Inflammatory macrophage (primary cell): ENCODE measurements at places on chromosomes 11 and 22.

DNA sequence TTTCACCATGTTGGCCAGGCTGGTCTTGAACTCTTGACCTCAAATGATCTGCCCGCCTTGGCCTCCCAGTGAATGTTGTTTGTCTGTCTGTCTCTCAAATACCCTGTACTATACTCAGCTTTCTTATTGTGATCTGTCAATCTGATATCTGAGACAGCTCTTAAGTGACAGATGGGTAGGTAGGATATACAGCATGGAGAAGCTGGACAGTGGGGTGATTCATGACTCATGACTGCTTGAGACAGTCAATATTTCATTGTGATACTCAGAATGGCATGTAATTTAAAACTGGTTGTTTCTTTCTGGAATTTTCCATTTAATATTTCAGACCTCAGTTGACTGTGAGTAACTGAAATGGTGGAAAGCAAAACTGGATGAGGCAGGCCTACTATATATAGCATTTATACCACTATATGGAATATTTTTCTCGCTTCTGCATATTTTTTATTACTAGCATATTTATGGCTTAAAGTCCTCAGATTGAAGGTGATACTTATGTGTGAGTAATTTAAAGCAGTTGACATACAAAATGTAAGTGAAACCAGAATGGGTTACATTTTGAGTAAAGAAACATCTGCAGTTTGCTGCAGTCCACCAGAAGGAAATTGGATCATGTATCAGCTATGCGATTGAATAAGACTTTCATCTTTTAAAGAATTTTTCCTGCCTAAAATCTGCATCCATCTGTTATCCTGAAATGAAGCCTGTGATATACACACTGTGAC, 22.3 kb downstream of the ARHGAP42 start:
- DNase-seq, result no peak

DNA sequence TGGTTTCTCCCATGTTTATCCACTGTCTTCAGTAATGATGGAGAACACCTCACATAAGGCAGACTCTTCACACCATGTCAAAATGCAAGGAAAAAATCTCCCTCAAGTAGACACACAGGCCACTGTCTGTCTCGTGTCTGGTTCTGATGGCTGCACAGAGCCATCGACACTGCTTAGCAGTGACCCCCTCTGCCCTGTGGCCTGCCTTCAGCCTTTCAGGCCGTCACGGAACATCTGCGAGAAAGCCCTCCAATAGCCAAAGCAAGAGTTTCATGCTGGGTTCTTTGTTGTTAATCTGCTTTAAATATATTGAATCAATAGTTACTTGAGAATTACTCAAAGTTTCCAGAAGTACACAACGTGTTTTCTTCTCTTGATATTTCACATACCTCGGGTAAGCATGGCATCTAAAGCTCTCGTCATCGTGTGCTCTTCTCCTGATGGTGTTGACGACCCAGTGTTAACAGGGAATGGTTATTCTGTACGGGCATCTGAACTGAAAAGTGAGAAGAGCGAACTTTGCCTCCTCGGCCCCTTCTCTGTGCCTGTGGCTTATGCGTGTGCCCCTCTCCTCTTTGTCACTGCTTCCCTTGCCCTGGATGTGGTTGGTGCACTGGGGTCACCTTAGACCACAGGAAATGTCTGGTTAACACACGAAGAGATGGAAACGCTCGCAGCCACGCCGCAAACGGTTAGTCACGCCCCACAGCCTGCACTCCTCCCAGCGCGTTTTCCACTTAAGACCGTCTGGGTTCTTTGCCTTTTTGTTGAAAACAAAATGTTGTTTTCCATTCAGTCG, 33.4 kb upstream of the CTTN start:
- DNase-seq, result no peak

DNA sequence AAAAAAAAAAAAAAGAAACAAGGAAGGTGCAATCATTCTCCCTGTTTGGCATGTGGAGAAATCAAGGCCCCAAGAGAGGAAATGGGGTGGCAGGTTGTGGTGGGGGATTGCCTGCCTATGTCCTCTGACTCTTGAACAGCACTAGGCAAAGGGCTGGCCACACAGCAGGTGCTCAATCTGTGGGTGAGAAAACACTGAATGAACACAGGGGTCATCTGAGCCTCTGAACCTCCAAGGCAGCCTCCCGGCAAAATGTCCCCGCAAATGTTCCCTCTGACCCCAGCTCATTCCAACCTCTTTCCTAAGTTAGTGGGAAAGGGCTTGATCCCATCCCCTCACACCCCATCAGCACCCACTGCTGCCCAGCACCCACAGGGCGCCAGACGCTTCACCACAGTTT, 4.6 kb downstream of the PLA2G6 start:
- DNase-seq, result peak; percentile 15

GRCh38 chr11:57566005-57566904, 1.2 kb downstream of the UBE2L6 start:
- DNase-seq, result peak; percentile 68

DNA sequence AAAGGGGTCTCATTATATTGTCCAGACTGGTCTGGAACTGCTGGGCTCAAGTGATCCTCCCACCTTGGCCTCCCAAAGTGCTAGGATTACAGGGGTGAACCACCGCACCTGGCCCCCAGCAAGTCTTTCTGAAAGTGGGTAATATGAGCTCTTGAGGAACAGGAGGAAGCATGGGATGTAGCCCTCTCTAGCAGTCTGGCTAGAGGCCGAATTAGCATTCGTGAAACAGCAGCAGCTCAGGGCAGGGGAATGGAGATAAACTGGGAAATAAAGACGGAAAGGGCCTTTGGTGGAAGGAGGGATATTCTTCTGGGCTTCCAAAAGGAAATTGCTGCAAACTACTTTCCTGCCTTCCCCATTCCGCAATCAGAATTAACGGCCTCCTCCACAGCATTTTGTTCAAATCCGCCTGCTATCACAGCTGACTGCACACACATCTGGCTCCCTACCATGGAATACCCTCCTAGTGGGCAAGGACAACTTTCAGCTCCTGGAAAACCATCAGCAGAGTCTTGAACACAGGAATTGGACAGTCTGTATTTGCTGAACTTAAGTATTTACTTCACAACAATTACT, 44.3 kb downstream of the MICAL3 start:
- DNase-seq, result no peak
